HepG2 (cell line): ENCODE measurements at places on chromosomes 6 and 20.
A peak's percentile ranks its signal among the peaks of the same experiment; 100 is the strongest.

DNA sequence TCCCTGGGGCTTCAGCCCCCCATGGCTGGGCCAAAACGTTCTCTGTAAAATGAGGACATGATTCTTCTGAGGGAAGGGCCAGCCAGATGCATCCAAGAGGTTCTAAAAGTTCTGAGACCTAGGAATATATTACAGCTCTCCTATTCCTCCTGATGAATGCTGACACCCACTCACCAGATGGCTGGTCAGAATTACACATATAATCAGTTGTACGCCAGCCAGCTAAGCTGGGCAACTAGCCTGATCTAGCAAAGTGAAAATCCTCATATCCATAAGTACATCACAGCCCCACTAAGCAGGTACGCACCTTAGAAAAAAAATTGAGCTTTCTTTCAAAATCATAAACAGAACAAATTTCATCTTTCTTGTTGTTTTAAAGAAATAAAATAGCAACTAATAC, 34.8 kb downstream of the C6orf118 start:
- DNase-seq = no peak

- no peak for DNase-seq
Measured at GRCh38 chr6:107511511-107511993, 21.6 kb downstream of the SOBP start.

DNA sequence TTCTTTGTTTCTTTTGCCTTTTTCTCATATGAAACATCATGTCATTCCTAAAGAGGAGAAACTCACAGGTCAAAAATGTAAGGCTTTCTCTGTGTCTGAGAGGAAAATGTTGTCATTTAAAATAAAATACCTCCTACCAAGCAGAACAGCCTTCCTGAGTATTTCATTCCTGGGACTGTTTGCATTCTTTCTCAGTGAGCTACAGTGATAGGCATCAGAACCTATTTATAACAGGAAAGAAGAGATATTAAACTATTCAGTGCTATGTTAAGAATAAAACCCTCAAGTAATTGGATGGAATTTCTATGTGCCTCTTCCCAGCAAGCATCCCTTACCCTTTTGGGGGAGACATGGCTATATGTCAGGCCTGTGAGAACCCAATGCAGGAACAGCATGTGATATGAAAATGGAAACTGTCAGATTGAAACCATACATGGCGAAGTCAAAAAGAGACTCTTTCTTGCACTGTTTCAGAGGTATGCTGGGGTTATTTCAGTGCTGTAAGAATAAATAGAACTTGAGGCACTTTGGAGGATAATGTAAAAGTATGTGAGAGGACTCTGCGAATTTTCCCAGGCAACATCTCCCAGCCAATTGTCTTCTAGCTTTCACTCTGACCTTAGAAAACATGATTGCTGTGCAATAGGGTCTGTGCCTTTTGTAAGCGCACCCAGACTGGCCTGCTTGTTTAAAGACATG, 133.8 kb upstream of the CCN2 start:
- no peak for DNase-seq

- DNase-seq = peak; percentile 52
Measured at GRCh38 chr6:45566882-45567281, 189.1 kb upstream of the SUPT3H start.

DNA sequence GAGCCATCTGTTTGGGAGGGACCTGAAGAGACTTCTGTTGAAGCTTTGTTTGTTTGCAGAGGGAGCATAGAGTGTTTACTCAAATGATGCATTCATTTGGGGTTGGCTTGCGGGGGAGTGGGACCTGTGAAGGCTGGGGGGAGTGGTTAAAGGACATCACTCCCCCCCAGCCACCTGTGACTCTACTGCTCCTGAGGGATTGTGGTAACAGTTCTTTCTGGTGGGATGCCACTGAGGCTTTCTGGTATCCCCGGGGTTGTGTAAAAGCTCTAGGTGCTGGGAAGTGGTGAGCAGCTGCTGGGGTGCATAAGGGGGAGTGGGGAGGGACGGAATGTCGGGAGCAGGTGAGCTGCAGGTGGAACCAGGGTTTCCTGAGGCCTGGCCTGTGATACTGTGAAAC, 239.2 kb upstream of the QKI start:
- no peak for DNase-seq
